Prostate gland (tissue), 2 donors: ENCODE measurements at places on chromosomes 7 and 10.

- no peak for DNase-seq
Measured at GRCh38 chr10:37948210-37948609, 28.2 kb downstream of the ZNF25 start.

DNA sequence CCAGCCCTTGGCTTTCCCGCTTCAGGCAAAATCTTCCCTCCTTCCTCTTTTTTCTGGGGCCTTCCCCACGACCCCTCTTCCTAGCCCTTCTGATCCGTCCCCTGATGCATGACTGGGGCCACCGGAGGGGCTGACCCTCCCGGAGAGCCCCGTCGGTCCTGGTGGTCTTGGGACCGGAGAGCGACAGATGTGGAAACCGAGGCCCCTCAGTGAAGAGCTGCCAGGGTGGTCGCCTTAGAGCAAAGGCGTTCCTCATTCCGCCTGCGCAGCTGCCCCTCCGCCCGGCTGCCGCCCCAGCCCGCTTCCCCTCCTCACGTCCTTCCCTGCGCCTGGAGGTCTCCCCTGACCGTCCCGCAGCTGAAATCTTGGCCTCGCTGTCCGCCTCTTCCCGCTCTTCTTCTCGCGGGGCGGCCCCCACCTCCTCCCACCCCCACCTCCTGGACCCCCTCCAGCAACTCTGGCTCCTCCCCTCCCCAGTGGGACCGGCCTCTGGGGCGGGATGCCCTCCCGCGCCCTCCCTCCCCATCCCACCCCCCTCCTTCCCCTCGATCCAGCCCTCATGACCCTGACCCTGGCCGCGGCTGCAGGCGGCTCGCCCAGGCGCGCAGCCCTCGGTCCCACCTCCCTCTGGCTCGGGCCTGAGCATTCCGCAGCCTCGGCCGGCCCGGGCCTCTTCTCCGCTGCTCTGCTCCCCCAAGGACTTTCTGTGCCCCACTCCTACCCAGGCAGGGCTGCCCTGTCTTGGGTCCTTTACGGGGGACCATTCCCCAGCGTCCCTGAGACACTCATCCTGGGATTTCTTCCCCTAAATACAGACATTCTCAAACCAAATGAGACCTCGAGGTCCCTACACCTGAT lies at the start of gene RARRES2:
Gene RARRES2 (minus strand): TSS at position 367 of the 858 bp plus-strand sequence. CDS start 1,020 bp downstream, outside the sequence.
- no peak for DNase-seq

- DNase-seq: peak; percentile 65
Measured at GRCh38 chr7:141533149-141533949, 17.9 kb upstream of the AGK start.

- peak; percentile 98 for DNase-seq
Measured at GRCh38 chr10:114043532-114044246, at the start of gene ADRB1. TSS of gene ADRB1 (plus strand) at chr10:114043866. CDS start at chr10:114044133, 267 bp downstream.

DNA sequence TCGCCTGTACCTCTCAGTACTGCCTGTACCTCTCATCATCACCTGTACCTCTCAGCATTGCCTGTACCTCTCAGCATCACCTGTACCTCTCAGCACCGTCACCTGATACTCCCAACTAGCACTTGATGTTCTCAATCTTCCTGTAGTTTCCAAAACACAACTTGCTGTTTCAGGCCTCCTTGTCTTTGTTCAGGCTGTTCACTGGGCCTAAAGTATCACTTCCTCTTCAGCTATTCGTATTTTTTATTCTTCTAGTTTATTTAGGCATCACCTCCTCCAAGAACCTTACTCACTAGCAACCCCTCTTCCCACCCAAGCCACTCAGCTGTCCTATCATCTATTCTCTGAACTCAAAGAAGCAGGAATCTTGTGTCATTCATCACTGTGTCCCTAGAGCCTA lies 24.1 kb downstream of the OR6B1 start:
- DNase-seq: no peak

DNA sequence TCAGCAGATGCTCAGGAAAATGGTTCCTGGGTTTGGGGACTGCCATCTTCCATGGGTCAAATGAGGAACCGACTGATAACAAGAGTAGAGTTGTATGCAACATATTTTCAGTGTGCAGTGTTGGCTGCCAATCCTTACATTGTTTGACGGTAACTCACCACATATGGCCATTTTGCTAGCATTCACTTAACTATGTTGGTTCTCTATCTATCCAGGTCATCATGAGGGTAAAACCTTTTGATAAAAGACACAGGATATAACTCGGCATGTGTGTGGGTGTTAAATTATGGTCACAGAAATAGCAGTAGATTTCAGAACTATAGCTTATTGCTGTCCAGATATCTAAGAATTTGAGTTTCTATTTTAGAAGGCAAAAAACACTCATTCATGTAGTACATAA lies 140.7 kb upstream of the AOAH start:
- DNase-seq: no peak

GRCh38 chr7:17725821-17726220 lies 214.5 kb downstream of the SNX13 start:
- DNase-seq: peak; percentile 8

DNA sequence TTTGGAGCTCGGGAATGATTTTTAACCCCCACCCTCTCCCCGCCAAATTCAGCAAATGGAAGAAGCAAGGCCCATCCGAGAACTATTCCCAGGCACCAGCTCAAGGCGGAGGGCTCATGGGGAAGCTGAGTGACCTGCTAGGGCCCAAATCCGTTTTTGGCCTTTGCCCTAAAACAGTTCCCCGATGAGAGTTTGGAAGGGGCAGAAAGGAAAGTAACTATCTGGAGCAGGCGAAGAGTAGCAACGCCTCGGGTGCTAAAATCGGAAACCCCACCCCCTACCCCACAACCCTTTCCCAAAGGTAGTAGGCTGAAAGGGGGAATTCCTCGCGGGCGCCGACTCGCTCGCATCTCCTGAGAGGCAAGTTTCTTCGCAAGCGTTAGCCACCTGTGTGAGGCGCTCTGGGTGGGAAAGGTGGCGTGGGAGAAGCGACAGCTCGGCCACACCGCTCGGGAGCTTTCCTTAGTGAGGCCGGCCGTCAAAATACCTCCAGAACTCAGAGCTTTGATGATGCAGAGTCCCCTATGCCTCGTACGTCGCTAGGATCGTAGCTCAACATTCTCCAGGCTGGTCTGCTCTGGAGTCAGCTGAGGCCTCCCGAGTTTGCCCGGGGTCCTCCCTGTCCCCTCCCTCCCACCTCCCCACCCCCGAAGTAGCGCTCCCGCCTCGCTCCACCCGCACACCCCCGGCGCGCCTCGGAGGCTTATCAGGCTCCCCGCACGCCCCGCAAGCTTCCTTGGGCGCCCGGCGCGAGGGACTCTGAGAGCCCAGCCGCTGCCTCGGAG lies 642 bp upstream of the PRKG1 start:
- DNase-seq: peak; percentile 11

DNA sequence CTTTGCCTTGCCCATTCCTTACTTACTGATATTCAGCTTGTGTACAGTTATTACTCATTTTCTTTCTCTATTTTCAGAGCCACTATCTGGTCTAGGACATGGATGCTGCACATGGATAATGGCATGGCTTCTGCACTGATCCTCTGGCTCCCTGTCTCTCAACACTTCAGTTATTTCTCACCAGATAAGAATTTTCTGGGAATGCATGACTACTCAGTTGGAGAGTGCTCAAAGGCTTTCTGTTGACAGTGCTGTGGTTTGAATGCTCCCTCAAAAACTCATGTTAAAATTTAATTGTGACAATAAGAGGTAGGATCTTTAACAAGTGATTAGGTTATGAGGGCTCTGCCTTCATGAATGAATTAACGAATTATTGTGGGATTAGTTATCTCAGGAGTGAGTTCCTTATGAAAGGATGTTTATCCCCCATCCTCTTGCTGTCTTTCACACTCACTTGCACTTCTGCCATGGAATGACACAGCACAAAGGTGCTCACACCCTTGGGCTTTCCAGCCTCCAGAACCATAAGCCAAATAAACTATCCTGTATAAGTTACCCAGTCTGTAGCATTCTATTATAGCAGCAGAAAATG lies 16.1 kb upstream of the PIK3CG start:
- no peak for DNase-seq

DNA sequence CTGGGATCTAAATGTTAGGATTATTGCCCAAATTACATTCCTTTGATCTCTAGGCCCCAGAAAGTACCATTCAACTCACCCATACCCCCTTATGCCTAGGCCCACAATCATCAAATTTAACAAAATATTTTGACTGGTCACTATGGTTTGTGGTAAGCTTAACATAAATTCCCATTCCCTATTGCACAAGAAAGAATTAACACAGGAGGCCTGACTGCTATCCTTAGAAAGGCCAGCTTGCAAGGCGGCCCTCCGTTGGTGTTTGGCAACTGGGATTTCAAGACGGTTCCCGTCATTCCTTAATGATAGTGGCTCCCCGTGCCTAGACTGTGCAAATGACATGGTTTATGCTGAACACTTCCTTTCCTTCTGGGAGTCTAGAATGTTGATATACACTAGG lies 29.6 kb downstream of the ARHGAP21 start:
- DNase-seq: no peak

- DNase-seq: peak; percentile 1
Measured at GRCh38 chr7:45695249-45695995, 121.3 kb downstream of the ADCY1 start.

DNA sequence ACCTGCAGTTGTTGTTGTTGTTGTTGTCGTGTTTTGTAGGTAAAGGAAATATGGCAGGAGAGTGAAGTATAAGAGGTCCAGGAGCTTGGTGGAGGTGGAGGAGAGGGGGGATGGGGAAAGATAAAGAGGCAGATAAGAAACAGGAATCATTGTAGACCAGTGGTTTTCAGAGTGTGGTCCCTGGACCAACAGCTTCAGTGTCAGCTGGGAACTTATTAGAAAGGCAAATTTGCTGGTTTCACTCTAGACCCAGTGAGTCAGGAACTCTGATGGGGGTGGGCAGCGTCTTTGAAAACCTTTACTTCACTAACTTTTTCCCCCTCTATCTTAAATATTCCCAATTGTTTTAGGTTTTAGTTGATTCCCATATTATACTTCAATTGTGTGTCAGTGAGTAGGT lies 241.5 kb downstream of the AUTS2 start:
- no peak for DNase-seq

DNA sequence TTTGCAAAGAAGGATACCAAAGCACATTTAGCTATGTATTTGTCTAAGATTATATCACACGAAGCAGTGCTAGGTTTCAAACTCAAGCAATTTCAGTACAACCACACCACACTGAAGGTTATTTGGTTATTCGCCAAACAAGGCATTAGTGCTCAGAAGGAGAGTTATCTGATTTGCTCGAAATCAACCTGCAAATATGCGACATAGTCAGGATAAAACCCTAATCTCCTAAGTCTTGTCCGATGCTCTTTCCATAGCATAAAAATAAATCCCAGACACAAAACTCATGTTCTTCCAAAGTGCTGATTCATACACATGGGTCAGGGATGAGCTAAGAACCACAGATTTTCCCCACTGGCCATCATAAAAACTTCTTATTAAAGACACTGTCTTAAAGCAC lies 1288.0 kb upstream of the SORCS1 start:
- no peak for DNase-seq

DNA sequence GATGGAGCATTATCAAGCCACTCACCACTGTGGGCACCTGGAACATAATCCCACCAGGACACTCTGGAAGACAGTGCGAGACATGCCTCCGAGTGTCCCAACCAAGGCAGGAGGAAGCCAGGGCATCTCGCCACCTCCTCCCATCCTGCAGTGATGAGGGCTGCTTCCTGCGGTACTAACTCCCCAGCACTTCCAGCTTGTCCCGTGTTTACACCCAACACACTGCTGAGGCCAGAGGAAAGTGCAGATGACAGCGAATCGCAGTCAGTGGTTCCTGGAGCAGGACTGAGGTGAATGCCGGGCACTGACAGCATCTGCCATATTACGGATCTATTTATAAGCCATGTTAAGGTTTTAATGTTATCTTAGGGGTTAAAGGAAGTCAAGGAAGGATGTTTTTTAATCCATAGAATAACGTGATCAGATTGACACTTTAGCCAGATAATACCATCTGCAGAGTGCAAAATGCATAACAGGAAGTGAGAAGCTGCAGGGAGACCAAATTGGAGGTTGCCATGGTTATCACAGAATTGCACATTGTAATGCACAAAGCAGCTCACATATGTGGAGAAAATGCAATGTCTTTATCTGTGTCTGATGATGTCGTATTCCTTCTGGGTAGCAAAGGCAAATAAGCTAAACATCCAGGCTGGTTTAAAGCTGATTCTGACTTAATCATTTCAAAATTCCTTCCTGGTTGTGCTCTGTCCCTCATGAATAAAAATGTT lies 314.1 kb upstream of the C7orf33 start:
- DNase-seq: no peak
